ENCODE measurements at places on chromosomes 6 and 20.

GRCh38 chr6:26550250-26550993, 12.3 kb downstream of the HMGN4 start:
- peak; percentile 48 for DNase-seq

DNA sequence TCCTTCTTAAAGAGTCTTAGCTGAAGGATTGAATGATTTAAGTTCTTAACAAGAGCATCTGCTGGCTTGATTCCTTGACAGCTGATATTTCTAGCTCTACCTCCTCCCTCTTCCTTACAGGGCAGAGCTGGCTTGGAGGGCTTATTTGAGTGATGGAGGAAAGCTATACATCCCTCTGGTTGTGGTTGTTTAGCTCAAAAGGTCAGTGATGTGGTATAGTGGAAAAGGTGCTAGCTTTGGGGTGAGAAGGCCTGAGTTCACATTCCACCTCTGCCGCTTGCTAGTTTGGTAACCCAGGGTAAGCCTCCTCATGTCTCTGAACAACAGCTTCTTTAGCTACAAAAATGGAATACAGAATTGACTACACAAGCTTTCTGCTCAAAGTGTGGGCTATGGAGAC, 8.3 kb downstream of the CHMP4B start:
- no peak for DNase-seq

DNA sequence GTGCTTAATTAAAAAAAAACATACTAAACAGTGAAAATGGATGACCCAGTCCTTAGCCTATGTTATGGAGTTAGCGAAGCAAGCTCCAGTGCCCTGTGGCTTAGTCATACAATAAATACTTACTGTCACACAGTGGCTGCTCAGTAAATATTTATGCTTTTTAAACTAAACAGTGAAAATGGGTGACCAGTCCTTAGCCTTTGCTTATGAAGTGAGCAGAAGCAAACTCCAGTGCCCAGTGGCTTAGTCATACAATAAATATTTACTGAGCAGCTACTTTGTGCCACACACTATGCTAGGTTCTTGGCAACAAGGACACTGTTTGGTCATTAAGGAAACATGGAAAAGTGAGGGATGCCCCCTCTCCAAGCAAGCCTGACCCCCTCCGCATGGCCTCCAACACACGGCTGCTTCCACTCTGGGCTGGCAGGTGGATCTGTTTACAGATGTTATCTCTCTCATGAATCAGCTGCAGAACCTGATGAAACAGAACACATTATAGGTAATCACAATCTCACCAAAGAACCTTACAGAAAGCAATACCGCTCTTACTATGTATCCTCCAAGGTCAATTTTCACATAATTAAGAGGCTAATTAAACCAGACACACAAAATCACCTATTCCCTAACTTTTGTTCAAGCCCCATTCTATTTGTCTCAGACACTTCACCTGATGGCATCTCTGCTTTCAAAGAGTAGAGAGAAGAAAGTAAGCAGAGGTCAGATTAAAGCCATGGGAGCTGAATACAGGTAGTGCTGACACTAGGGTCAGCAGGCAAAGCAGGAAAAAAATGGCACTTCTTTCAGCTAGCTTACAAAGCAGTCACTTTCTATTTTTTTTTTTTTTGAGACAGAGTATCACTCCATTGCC, 27.3 kb downstream of the CDK5RAP1 start:
- DNase-seq: no peak

DNA sequence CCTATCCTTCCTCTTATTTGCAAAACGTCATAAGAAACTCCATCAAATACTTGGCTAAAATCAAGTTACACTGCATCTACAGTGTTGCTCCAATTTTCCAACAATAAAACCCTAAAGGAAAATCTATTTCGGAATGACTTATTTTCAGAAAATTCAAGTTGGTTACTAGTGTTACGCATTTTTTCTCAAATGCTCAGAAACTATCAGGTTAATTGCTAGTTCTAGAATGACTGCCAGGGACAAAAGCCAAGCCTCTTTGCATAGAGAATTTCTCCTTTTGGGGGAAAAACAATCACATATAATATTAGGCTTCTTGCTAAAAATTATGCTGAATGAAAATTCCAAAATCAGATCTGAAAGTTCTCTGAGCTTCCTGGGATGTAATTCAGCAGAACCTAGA, 210.2 kb downstream of the BTBD9 start:
- no peak for DNase-seq

GRCh38 chr20:8932192-8933165, 136.4 kb upstream of the PLCB4 start:
- no peak for DNase-seq

Data from activated T-cell treated with anti-CD3 and anti-CD28 coated beads for 24 hours (primary cell).